ENCODE measurements at places on chromosomes 5 and 9. TPM values are rescaled to one million over a fixed set of nuclear protein-coding genes. Genes with fewer than 3 reads are reported as not detected.
A peak's percentile ranks its signal among the peaks of the same experiment; 100 is the strongest.

The SETD9 gene
- 8.7 TPM for total RNA-seq

The TAS2R1 gene
- not detected for total RNA-seq

The GRIN1 gene
- total RNA-seq = 0.21 TPM

The NSUN2 gene
- total RNA-seq = 76.1 TPM

The GDA gene
- total RNA-seq = 6.6 TPM

The BOD1 gene
- total RNA-seq = 49.3 TPM

The SEPTIN8 gene
- total RNA-seq = 170 TPM

The GSN gene
- 510 TPM for total RNA-seq

The ZBED3 gene
- total RNA-seq = 14.7 TPM

The ST8SIA4 gene
- 6.5 TPM for total RNA-seq

DNA sequence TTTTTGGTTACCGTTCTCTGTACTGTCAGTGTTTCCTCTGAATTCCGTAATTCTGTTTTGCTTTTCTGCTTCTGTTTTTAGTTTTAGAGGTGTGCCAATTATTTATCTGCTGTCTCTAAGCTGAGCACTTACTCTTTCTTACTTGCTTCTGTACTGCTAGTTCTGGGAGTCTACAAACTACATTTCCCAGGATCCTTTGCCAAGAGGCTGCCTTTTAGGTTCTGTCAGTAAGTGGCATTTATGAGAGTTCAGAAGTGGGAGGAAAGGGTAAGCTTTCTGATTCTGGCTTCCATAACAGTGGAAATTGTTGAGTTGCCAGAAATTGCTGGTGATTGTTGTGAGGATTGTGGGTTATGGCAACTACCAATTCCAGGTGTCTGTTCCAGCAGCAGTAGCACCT is 102.4 kb downstream of the OSTF1 start:
- no peak for DNase-seq

- no peak for DNase-seq
These were observed 235.7 kb downstream of the PLK2 start for GRCh38 chr5:58224221-58224620.

GRCh38 chr5:52981507-52981906 is 7.6 kb upstream of the ITGA2 start:
- no peak for DNase-seq

DNA sequence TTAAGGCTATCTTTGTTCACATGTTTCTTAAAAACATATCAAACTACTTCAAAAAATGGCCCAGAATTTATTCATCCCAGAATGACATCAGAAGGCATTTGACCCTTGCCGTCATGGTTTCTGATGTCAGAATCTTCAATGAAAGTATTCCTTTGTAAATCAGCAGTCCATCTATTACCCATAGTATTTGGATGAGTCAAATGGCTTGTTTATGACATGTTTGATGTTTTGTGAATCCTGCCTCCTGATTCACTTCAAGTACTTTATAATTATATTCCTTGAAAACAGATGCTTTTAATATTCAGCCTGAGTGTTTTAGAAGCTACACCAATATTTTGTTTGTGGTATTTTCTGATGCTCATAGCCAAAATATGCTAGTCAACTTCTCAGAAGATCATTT is 200.8 kb upstream of the MEF2C start:
- DNase-seq = no peak

DNA sequence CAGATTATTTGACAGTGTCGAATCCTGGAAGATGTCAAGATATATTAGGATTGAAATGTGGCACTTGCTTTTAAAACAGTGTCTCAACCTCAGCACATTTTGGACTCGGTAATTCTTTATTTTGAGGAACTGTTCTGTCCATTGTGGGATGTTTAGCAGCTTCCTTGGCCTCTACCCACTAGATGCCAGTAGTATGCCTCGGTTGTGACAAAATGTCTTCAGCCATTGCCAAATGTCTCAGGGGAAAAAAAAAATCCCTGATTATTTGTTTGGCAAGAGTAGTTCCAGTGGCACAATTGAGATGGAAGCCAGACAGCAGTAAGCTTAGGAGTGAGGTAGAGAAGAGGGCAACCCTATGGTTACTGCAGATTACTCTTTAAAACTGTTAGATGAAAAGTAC is 694.5 kb upstream of the RIOK2 start:
- no peak for DNase-seq

- DNase-seq = no peak
These were observed 121.9 kb upstream of the GRHPR start for GRCh38 chr9:37300620-37301019.

DNA sequence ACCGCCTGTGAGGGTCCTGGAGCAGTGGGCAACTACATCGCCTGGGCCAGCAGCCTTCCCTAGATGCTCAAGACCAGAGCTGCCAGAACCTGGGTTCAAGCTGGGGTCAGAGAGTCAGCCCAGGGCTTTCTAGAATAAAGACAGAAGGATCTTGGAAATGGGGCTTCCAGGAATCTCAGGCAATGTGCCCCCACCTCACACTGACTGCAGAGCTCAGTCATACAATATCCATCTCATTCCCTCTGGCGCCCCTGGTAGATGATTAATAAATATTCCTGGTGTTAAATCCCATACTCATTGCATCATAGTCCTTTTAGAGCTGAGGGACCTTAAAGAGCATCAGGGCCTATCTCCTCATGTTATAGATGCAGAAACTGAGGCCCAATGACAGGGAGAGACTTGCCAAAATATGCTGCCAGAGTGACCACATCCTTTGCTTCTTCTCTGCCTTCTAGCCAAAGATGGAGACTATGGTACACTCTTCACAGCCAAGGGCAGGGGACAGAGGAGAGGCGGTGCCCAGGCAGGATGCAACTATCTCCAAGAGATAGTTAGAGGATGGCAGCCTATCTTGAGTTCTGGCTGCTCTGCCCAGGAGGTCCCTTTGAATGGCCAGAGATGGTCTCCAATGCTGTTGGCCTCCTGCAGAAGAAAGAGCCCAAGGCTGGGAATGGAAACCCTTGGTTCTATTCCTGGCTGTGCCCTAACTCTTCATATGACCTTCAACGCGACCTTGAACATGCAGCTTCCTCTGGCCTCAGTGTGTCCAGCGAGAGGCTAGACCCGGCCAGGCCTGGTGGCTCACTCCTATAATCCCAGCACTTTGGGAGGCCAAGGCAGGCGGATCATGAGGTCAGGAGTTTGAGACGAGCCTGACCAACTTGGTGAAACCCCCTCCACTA is 36.2 kb upstream of the IL17B start:
- no peak for DNase-seq

DNA sequence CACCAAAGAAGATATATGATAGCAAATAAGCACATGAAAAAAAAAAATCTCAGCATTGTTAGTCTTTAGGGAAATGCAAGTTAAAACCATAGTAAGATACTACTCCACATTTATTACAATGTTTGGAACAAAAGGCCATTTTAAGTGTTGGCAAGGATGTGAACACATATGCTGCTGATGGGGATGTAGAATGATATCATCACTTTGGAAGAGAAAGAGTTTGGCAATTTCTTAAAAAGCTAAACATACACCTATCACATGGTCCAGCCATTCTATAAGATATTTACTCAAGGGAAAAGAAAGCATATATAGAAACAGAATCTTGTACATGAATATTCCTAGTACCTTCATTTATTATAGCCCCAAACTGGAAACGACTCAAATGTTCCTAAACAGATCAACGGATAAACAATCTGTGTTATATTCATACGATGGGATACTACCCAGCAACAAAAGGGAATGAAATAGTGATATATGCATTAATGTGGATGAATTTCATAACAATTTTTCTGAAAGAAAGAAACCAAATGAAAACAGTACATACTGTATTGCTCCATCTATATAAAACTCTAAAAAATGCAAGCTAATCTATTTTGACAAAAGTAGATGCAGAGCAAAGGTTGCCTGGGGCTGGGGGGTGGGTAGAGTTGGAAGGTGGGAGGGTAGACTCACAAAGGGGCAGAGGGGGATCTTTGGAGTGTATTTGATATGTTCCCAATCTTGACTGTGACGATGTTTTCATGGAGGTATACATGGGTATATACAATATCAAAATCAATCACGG is 45.7 kb upstream of the SMAD5 start:
- DNase-seq = no peak

GRCh38 chr5:15326932-15327331 is 173.0 kb upstream of the FBXL7 start:
- DNase-seq = no peak

GRCh38 chr5:159359408-159359807 is 29.1 kb upstream of the IL12B start:
- DNase-seq = no peak

GRCh38 chr9:107983762-107984161 is 494.2 kb upstream of the KLF4 start:
- DNase-seq = no peak

- DNase-seq = peak; percentile 83
These were observed 157.8 kb downstream of the RGS3 start for GRCh38 chr9:113621309-113621791.

GRCh38 chr5:67154556-67155206 is 41.9 kb downstream of the CD180 start:
- DNase-seq = no peak

DNA sequence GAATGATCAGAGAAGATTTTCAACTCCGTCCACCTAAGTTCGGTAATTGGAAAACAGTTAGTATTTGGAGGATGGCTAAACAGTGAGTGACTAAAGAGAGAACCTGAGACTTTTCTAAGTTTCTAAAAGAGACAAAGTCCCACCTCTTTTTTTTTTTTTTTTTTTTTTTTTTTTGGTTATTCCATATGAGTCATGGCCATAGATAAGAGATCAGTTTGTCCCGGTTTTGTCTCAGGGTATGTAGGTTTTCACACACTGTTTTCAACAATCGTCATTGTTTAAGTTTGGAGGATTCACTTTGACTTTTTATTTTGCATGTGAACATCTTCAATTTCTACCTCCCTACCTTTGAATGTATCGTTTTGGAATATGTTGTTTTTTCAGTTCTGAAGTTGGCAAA is 85.9 kb downstream of the NTRK2 start:
- no peak for DNase-seq

GRCh38 chr9:99070681-99071080 is 34.2 kb upstream of the TGFBR1 start:
- DNase-seq = no peak
